ENCODE measurements at places on chromosomes 12 and 14. TPM values are rescaled to one million over a fixed set of nuclear protein-coding genes. Genes with fewer than 3 reads are reported as not detected.
A peak's percentile ranks its signal among the peaks of the same experiment; 100 is the strongest.

PYGL gene
- 46.4 TPM for polyA plus RNA-seq

NDRG2 gene
- 223 TPM for polyA plus RNA-seq

DEGS2 gene
- 0.40 TPM for polyA plus RNA-seq

SCFD1 gene
- polyA plus RNA-seq: 76.1 TPM

GALNT6 gene
- 0.75 TPM for polyA plus RNA-seq

BIN2 gene
- polyA plus RNA-seq: 3.3 TPM

CLEC1A gene
- 2.7 TPM for polyA plus RNA-seq

GALNT8 gene
- polyA plus RNA-seq: 5.8 TPM

DLGAP5 gene
- 12.8 TPM for polyA plus RNA-seq

DNA sequence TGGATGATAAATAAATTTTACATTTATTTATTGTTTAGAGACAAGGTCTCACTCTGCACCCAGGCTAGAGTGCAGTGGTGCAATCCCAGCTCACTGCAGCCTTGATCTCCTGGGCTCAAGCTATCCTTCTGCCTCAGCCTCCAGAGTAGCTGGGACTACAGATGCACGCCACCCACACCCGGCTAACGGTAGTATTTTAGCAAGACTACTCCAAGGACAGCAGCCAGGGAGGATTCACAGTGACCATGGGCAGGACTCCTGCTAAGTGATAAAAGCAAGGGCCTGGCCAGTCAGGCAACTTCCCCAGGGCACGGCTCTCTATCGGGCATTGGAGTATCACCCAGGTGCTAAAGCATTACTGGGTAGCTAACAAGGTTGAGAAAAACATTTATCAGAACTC is 55.4 kb downstream of the ARL6IP4 start:
- no peak for DNase-seq

- no peak for DNase-seq
Measured at GRCh38 chr12:110941391-110941790, 21.0 kb upstream of the MYL2 start.

DNA sequence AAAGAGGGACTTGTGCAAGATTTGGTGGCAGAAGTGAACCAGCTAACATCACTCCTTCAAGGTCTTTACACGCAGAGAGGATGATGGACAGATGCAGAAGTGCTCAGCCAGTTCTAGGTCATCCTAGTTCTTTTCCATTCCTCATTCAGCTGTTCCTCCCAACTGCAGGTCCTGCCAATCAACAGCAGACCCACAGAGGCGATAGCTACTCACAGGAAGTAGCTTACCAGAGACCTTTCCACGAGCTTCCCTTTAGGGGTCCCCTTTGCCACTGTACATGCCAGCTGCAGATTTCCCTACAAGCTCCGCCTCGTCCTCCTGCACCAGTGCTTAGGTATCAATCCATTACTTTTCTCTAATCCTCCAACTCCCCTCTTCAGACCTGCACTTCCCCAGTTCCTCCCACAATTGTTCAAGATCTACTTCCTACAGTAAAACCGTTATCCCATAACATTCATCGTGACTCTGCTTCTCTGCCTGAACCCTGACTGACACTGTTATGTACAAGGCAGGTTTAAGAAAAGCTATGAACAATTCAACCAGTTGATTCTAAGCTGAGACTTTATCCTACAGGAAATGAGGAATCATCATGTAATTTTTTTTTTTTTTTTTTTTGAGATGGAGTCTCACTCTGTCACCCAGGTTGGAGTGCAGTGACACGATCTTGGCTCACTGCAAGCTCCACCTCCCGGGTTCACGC is 22.5 kb downstream of the RECQL start:
- DNase-seq: no peak

DNA sequence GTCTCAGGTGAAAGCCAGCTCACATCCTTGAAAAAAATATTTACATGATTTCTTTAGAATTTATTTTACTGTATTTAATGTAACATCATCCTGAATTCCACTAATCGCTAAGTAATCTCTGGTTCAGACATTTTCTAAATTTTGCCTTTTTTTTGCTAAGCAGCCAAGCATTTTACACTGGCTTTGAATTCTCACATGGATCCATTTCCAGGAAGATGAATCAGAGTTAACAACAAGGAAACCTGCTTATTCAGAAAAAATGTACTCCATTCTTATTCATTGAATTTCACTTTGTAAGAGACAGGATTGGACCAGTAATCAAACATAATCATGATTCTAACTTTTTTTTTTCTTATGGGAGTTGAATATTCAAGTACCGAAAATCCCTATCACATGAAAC is 1785.1 kb upstream of the FLRT2 start:
- no peak for DNase-seq

DNA sequence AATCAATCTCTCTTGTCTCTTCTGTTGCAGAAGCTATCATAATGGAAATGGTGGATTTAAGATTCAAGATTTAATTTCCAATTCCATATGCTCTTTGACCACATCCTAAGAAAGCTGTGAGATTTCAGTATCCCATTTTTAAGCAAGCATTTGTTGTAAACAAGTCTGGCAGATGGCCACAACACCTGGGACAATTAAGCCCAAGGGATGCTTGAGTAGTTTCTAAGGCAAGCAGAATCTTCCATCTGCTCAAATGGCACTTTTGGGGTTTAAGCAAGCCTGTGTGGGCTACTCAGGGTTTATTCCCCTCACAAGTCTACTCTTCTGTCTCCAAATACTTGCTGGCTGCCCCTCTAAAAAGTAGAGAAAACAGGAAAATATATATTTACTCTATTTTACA is 304.7 kb upstream of the SYT1 start:
- no peak for DNase-seq

DNA sequence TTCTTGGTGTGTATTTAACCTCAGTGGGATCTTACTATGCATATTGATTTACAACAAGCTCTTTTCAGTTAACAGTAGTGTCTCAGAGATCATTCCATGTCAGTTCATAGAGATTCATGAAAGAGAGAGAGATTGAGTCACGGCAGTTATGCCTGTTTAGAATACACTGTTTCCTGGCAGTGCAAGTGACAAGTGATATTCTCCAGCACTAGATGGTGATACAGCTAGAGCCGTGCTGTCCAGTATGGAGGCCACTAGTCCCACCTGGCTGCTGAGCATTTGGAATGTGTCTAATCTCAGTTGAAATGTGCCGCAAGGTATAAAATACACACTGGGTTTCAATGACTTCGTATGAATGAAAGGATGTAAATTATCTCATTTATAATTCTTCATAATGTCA is 184.4 kb downstream of the SUDS3 start:
- DNase-seq: no peak

- DNase-seq: no peak
Measured at GRCh38 chr12:99619389-99620158, 28.0 kb upstream of the GARIN6 start.

DNA sequence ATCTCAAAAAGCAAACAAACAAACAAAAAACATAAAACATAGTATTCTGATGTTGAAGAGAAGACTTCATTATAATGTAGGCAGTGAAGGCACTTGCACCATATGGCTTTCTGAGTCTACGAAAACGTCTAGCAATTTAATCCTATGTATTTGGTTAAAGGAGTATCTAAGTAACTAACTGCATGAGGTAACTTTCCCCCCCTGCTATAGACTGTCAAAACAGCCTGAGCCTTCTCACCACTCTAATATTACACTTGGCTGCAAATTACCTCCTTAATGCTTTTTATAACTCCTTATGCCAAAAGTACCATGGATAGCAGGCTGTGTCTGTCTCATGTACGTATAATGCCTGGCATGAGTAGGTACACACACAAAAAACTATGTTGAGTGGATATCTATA is 607.6 kb upstream of the FLRT2 start:
- no peak for DNase-seq

DNA sequence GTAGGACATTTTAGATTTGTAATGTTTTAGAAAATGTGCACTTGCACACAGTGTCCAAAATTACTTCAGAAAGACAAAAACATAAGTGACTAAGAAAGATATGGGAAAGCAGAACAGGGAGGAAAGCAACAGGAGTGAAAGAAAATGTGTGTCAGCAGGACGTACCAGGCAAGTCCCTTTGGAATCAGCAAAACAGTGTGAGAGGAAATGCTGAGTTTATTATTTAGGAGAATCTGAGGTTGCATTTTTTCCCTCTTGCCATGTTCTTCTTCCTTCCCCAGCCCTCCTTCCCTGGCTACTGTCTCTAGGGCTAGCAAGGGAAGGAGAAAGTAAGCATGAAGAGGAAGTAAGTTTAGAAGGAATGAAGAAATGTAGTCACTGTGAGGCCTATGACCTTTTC is 67.7 kb upstream of the CD163 start:
- DNase-seq: no peak

GRCh38 chr12:116314477-116314876 is 37.0 kb upstream of the MED13L start:
- DNase-seq: no peak

DNA sequence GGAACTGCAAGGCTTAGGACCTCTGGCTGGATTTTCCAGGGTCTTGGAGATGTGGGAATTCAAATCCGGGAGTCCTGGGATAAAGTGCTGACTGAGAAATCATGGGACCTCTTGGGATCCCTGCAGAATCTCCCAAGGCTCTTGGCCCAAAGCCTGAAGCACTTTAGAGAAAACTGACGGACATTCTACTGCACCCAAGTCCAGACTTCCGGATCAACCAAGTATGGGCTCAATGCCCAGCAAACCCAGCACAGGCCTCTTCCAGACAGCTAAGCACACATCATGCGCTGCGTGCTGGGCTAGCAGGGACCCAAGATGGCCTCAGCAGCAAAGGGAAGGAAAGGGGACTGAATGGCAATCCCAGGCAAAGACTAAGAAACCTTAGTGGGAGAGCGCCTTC is 85.0 kb downstream of the ACTN1 start:
- DNase-seq: no peak

DNA sequence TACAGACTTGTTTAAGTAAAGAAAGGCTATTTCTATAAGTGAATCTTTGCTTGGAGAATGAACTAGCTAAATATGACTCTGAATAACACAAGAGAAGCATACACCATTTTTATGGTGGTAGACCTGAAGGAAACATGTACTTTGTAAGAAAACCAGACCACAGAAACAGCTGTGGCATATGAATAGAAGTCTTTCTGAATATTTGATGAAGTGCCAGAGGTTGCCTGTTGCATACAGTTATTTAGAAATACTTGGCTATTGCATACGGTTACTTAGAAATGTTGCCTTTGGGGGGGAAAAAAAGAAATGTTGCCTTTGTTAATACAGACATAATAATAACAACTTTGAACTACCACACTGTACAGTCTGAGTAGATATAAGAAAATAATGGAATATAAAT is 16.8 kb upstream of the LEMD3 start:
- no peak for DNase-seq

- DNase-seq: no peak
Measured at GRCh38 chr14:52086711-52087110, 17.9 kb upstream of the NID2 start.

DNA sequence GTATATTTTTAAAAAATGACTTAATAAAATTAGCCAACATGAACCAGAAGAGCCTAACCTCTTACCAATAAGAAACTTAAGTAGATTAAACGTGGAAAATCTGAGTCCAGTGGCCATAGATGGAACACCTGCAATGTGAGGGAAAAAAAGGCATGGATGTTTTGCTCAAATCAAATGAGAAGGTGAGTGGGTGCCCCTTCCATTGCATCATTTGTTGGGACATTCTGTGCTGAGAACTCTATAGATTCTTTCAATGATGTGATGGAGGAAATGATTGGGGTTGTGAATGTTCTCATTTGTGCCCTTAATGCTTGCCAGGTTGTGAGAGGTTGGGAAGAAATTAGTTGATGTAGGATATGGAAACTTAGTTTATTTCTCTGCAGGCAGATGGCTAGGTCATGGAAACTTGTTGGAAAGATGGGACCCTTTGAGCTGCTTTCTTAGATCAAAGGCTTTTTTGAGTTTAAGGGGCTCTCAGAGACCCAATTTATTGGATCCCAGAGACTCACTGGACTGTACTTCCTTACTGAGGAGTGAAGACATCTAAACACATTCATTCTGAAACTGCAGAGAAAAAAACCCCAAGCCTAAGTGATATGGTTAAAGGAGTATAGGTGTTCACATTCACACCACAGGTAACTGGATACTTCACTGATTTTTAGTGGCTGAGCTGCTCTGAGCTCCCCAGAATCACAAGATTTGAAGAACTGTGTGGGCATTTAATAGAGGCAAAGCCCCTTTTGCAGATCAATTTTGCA is 95.9 kb downstream of the DACT1 start:
- no peak for DNase-seq

DNA sequence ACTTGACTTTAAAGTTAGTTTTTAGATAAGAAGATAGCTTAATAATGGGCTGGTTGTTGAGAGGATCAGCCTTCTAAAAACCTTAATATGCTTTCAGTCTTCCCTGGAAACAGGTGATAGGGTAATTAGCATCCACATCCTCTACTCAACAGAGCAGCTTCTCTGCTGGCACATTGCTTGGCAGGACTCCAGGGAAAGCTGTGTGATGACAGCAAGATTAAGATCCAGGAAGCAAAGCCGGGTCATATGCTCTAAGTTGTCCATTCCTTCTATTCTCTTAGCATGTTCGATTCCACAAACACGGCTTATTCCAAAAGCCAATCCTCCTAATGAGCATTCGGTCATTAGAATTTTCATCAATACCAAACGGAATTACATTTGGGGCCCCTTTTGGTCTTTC is 87.0 kb downstream of the HMGA2 start:
- DNase-seq: peak; percentile 44

- DNase-seq: peak; percentile 62
Measured at GRCh38 chr12:46472893-46473633, 100.5 kb upstream of the SLC38A2 start.

- DNase-seq: no peak
Measured at GRCh38 chr14:75800792-75801191, 139.7 kb downstream of the TTLL5 start.

DNA sequence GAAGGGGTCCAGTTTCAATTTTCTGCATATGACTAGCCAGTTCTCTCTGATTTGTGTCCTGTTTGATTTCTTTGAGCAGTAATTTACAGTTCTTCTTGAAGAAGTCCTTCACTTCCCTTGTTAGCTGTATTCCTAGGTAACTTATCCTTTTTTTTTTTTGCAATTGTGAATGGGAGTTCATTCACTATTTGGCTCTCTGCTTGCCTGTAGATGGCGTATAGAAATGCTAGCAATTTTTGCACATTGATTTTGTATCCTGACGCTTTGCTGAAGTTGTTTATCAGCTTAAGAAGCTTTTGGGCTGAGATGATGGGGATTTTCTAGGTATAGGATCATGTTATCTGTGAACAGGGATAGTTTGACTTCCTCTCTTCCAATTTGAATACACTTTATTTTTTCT is 77.6 kb upstream of the NID2 start:
- no peak for DNase-seq

GRCh38 chr12:124438437-124439056 is 128.9 kb downstream of the NCOR2 start:
- peak; percentile 65 for DNase-seq

All from muscle of back (tissue), 13 donors.